Stimulated activated CD8-positive, alpha-beta memory T cell treated with anti-CD3 and anti-CD28 coated beads, Interleukin-2, amount 100 ng/mL, for 1 hour (primary cell): ENCODE measurements at places on chromosomes 2 and 18.

DNA sequence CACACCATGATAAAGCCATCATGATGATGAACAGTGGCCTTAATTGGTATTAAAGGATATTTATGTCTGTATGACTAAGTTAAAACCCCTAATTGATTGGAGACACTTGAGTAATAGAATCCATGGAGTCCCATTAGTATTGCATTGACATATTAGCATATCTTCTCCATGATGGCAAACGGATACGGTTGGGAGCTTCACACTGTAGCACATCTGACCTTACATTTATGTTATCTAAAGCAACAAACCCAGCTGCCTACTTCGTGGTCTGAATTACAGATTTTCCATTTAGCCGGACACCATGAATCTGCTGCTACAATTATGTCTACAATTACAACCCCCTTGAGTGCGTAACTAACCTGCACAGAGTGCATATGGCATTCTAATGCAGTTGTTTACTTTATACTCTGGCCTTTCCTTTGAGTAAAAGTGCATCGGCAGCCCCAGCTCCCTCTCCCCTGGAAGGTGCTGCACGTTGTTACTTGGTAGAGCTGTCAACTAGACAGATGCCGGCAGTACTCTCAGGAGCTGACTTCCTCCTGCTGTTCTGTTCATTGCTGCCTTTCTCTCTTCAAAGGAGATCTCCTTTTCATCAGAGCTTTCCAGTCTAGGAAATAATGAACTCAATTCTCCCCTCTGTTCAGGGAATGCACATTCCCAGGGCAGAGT, 92.1 kb downstream of the LRRC30 start:
- no peak for DNase-seq

- DNase-seq, result no peak
Observed at GRCh38 chr18:69447886-69448285, 47.2 kb downstream of the DOK6 start.

- DNase-seq, result no peak
Observed at GRCh38 chr2:139386401-139386800, 606.2 kb upstream of the NXPH2 start.

DNA sequence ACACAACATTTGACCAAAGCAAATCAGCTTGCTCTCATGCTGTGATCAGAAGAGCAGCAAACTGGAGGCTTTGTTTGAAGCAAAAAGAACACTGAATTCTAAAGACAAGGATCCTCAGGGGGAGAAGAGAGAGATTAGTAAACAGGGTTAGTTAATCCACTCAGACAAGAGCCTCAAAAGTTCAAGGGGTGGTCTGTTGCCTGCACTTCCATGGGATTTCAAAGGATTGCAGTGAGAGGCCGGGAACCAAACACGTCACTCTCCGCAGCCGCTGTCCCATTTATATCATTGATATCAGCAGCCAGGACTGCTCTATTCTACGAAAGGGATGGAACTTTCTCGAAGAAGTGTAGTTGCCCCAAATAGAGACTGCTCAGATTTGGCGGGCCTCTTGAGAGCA, 97.8 kb upstream of the SP3 start:
- DNase-seq, result no peak

- no peak for DNase-seq
Observed at GRCh38 chr2:65383541-65384488, 48.6 kb downstream of the SPRED2 start.

- no peak for DNase-seq
Observed at GRCh38 chr2:40740419-40740818, 288.5 kb upstream of the SLC8A1 start.

DNA sequence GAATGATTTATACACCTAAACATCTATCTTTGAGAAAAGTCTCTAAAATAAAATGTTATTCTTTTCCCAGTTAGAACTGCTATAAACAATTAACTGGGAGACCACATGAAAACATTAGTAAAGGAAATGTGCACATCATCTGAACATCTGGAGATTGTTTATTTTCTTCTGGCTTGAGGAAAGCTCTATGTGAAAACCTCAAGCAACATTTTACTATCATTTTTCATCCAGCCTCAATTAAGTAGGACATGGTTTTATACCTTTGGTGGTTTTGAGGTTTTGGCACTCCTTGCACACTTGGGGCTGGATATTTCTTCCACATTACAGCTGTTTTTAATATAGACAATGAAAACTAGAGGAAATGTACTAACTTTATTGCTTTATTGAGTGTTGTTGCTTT, 609.5 kb upstream of the SLC8A1 start:
- DNase-seq, result no peak

- no peak for DNase-seq
Observed at GRCh38 chr2:113894156-113894743, 4.4 kb downstream of the ACTR3 start.

DNA sequence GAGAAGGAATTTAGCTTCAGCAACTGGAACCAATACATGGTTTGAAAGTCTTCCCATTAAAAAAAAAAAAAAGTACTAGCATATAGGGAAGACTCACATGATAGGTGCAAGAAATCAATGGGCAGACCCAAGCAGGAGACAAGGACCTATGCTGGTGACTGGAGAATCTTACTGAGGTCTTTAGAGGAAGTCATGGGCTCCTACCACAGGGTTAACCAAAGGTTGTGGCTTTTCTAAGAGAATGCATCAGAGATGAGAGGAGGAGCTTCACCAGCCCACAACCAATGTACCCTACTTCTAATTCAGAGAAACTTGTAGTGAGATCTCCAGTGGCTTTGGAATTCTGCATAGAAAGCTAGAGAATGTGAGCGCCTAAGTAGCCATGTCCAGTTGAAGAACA, 207.4 kb downstream of the NCKAP5 start:
- DNase-seq, result no peak

DNA sequence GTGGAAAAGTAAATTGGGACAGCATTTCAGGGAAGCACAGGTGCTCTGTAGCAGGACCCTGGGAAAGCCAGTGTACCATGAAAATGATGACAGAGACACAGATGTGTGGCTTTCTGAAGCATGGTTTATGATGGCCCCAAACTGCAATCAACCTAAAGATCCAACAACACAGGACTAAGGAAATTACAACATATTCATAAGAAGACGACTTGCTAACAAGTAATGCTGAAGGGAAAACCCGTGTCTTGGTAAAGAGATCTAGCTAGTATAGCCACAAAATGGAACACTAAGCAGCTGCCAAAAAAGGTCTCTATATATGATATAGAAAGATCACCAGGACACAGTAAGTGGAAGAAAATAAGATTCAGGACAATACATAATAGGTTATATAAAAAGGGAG, 53.2 kb downstream of the UXS1 start:
- DNase-seq, result no peak

- no peak for DNase-seq
Observed at GRCh38 chr2:210620456-210620855, 64.1 kb downstream of the CPS1 start.

GRCh38 chr2:140276661-140277060, 1496.5 kb upstream of the NXPH2 start:
- no peak for DNase-seq

DNA sequence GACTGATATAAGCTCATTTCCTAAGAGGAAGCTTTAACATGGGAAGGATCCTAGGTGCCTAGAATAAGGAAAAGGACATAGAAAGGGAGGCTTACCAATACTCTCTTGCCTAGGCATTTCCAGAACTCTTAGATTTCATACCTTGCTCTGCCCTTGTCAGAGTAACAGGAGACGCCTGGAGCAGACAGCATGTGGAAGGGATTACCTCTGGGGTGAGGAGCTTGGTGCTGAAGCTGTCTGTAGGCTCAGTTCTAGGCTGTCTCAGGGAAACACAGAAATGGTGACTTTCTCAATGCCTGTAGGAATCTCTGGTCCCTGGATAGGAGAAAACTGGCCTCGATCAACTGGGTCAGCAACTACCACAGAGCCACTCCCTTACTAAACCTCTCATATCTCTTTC, 150.0 kb downstream of the SLC4A3 start:
- no peak for DNase-seq

DNA sequence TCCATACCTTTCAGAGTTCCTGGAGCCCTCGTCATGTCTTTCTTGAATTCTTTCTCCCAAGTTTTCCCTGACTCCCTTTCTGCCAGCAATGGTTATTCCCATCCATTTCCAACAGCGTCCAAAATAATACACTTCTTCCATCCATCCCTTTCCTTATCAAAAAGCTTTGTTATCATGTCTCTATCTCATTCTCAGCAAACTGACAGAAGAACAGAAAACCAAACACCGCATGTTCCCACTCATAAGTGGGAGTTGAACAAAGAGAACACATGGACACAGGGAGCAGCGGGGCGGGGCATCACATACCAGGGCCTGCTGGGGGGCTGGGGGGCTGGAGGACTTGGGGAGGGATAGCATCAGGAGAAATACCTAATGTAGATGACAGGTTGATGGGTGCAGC, 86.7 kb downstream of the DDX1 start:
- DNase-seq, result no peak

DNA sequence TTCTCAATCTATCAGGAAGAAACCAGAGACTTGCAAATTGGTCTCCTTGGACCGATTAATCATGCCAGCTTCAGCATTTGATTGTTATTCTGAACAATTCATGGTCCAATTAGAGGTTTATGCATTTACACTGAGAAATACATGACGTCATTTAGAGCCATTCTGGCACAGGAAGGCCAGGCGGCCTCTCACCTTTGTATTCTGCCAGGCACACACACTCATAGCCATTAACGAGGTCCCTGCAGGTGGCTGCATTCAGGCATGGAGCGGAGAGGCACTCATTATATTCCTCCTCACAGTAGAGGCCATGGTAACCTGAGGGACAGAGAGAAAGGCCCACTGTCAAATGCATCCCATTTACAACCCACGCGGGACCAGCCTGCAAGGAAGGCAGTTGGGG, 146.8 kb upstream of the PID1 start:
- no peak for DNase-seq

DNA sequence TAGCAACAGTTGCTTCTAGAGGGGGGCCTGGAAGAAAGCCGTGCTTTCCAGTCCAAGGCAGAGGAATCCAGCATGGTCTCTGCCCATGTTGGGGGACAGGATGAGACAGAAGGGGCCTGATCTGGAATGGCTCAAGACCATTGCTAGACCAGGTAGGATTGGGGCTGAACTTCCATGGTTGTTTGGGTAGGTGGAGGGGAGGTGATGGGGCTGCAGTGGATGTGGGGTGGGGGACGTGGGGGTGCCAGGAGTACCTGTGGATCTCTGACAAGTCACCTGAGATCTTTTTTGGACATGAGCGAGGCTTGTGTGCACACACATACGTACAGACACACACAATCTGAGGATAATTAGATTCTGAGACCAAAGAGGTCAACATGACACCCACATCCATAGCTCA, 228.7 kb upstream of the SKOR2 start:
- DNase-seq, result no peak

DNA sequence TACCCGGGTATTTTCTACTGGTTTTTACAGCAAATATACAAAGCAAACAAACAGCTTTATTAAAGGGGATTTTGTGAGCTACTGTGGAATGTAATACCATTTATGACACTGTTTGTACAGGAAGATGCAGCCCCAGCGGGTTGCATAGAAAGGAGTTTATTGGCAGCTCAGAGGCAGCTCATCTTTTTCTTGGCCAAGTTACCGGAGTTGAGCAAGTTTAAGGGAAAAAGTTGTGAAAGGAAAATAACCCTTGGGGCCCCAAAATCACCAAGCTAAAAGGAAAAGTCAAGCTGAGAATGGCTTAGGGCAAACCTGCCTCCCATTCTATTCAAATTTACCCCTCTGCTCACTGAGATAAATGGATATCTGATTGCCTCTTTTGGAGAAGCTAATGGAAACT, 60.8 kb downstream of the MOB4 start:
- no peak for DNase-seq

DNA sequence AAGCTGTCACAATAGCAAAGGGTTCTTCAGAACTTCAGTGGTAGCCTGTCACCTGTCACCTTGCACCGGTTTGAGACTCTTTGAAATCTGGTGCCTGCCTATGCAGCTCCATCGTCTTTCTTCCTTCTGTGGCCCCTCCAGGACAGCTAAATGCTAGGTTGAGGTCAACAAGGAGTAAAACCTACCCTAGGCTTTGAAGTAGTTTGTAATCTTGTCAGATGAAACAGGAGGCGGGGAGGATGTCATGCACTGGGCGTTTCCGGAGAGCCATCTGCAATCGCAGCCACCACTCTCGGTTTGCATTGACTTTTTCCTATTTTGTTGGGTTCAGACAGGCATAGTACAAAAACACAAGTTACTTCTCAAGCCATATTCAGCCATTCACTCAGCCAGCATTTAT, 116.7 kb downstream of the LPIN1 start:
- no peak for DNase-seq

- no peak for DNase-seq
Observed at GRCh38 chr2:241547781-241548450, 10.6 kb upstream of the BOK start.

- no peak for DNase-seq
Observed at GRCh38 chr2:211408483-211408891, 852.1 kb downstream of the CPS1 start.

GRCh38 chr2:3532941-3533340, 13.6 kb upstream of the ADI1 start:
- no peak for DNase-seq

DNA sequence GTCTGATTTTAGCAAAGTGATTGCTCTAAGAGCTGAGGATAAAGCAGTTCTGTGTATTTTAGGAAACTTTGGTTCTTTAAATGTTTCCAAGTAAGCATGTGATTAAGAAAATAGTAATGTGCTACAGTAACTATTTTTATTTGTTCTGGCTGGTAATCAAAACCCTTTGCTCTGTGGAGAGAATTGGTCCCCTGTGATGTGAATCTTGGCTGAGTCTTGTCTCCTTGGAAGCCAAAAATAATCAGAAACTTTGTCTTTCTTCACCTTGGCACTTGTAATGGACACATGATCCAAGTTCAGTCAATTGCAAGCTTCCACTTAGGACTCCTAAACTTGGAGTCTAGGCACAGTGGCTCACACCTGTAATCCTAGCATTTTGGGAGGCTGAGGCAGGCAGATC, 422.7 kb upstream of the CDH20 start:
- no peak for DNase-seq

GRCh38 chr2:101538076-101538475, 63.2 kb upstream of the RFX8 start:
- no peak for DNase-seq

- no peak for DNase-seq
Observed at GRCh38 chr2:27282892-27283291, 663 bp downstream of the TRIM54 start.

GRCh38 chr2:99777656-99778290, 288.0 kb upstream of the REV1 start:
- no peak for DNase-seq

GRCh38 chr2:60540074-60540473, 13.4 kb downstream of the BCL11A start:
- no peak for DNase-seq
